ENCODE measurements at places on chromosomes 2 and 18. TPM values are rescaled to one million over a fixed set of nuclear protein-coding genes. Genes with fewer than 3 reads are reported as not detected.

DNA sequence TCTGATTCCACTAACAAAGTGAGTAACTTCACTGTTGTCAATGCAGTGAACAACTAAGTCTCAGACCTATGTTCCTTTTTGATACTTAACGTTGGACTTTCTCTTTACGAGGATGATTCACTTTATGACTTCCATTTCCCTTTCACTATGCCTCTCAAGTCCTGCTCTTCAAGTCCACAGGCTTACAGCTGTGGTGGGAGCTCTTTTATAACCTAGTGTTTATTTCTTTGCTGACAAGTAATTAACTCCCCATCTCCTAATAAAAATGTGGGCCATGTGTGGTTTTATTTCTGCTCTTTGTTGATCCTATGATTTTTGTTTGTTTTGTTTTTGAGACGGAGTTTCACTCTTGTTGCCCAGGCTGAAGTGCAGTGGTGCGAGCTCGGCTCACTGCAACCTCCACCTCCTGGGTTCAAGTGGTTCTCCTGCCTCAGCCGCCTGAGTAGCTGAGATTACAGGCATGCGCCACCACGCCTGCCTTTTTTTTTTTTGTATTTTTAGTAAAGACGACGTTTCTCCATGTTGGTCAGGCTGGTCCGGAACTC, 142.1 kb downstream of the USP34 start:
- DNase-seq = no peak
- H3K27ac ChIP-seq = peak overlapping the region; percentile 15
- H3K36me3 ChIP-seq = peaks cover 24% of the 10 kb centered on the region
- H3K4me3 ChIP-seq = no peak overlapping the region
- H3K27me3 ChIP-seq = no peaks in the 10 kb centered on the region

GRCh38 chr2:9217838-9218770, 11.5 kb downstream of the ASAP2 start:
- H3K27me3 ChIP-seq = no peaks in the 10 kb centered on the region
- peaks cover 11% of the 10 kb centered on the region for H3K36me3 ChIP-seq
- DNase-seq = no peak

The NEDD4L gene
- total RNA-seq = 141 TPM

GRCh38 chr2:27150639-27151230, 1.9 kb downstream of the TCF23 start:
- peaks cover 2% of the 10 kb centered on the region for H3K27me3 ChIP-seq
- no peak for DNase-seq
- H3K4me1 ChIP-seq = peaks cover 3% of the 10 kb centered on the region
- H3K27ac ChIP-seq = no peak overlapping the region

The ATP8B1 gene
- 18.5 TPM for total RNA-seq

GRCh38 chr2:109419960-109420370, 193.8 kb downstream of the SEPTIN10 start:
- no peaks in the 10 kb centered on the region for H3K36me3 ChIP-seq
- DNase-seq = no peak
- H3K27ac ChIP-seq = no peak overlapping the region

All from mesothelial cell of epicardium (in vitro differentiated cells).